SK-N-MC (cell line): ENCODE measurements at places on chromosomes 3 and 15.

DNA sequence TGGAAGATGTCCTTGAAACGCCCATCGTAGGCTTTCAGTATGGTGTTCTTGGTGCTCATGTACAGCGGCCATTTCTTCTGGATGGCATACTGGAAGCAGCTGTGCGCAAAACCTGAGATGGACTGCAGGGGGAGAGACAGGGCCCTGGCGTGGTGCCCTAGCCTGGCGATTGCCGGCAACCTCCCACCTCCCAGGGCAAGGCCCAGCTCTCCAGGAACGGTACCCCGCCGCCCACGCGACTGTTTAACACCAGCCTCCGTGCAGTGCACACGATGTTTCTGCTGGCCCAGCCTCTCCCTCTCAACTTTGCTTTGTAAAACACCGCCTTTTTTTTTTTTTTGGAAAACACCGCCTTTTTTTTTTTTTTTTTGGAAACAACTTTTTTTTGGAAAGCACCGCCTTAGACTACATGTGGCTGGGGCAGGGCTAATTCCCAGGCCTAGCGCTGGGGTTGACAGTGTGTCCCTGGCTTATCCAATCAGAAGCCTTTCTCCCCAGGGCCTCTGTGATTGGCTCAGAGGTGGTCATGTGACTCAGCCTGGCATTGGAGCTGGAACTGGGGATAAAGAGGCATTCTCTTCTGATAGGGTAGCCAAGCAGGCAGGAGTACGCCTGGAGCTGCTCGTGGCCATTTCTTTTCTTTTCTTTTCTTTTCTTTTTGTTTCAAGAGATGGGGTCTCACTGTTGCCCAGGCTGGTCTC lies 14.7 kb downstream of the IDH2 start:
- DNase-seq, result no peak

GRCh38 chr15:87873516-87873915 lies 383.0 kb downstream of the NTRK3 start:
- no peak for DNase-seq

DNA sequence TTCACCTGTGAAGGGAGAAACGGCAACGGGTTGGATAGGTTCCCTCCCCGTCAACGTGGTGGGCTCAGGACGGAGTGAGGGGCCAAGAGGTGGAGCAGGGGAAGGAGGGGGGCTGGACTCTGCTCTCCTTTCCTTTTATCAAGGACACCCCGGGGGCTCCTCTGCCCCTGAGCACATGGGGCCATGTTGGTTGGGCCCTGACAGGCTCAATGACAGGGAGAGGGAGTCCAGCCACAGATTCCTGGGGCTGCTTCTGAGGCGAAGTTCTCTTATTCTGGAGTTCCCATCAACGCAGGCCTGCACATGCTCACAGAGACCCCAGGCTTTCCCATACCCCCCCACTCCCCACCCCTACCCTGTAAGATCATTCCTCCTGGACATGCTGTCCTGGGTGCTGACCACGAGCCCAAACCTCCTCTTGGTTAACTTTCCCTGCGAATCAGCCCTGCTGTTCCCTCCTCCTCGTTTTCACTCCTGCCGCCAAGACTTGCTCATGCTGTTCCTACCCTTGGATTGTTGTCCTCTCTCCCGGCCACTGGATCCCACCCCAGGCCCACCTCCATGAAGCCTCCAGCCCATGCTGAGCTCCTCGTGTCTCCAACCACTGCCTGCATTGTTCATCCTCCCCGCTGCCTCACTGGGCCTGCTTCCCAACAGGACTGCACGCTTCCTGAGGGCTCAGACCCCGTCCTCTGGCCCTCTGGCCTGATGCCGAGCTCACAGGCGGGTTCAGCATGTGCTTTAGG lies 61.2 kb downstream of the SENP2 start:
- no peak for DNase-seq

GRCh38 chr3:8755097-8755496 lies 14.3 kb downstream of the OXTR start:
- DNase-seq, result no peak

- no peak for DNase-seq
Measured at GRCh38 chr3:99856437-99857220, 39.0 kb downstream of the CMSS1 start.
